NCI-H187 (cell line): ENCODE measurements at places on chromosomes 2 and 18.

GRCh38 chr2:60416221-60417008 lies 137.0 kb downstream of the BCL11A start:
- DNase-seq = no peak

- DNase-seq = no peak
These were observed 30.0 kb upstream of the ERMN start for GRCh38 chr2:157355618-157356017.

DNA sequence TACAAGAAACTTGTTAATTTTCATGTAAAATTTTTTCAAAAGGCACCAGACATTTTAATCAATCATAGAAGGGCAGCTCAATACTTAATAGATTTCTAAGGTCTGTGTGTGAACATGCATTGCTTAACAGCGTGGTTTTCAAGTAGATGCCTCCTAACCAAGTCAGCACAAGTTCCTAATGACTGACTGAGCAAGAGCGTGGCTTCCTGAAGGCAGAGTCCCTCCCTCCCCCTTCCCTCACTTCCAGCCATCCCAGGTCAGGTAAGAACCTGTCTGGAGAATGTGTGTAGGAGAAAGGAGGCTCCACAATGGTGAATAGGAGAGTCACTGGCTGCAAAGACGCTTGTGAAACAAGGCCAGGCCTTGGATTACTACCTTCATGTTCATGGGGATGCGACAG lies 33.5 kb upstream of the DAPL1 start:
- no peak for DNase-seq

DNA sequence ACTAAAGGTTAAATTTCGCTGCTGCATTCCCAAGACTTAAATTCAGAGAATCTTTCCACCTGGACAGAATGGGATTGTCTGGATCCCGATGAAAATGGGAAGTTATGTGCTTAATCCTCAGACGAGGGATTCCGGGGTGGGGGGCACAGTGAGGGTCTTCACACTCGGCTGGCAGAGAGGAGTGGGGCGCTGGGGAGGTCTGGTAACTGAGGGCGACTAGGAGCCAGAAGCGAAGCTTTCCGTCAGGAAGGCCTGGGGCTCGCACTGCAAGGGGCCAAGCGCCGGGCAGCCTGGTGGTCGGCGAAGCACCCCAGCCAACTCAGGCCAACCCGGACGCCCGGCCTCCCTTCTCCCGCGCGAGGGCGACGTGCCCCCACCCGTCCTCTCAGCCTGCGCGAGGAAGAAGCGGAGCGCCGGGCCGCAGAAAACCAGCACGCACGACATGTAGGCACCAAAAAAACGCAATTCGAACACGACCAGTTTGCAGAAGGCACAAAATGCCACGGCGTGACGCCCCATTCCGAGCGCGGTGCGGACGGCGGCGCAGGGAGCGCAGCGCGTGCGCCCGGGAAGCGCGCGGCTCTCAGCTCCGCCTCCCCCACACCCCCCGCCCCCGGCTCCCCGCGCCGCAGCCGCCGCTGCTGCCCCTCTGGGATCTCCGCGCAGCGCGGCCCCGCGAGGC lies 188.1 kb downstream of the ZEB2 start:
- DNase-seq = no peak

DNA sequence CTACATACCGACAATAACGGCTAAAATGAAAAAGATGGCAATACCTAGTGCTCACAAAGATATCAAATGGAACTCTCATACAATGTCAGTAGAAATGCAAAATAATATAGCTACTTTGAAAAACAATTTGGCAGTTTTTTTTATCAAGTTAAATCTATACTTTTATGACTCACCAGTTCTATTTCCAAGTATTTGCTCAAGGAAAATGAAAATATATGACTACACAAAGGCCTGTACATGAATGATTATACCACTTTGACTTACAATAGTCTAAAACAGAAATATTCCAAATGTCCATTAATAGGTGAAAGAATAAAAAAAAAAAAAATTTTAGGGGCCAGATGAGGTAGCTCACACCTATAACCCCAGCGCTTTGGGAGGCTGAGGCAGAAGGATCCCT lies 219.8 kb downstream of the ZRANB3 start:
- DNase-seq = no peak

DNA sequence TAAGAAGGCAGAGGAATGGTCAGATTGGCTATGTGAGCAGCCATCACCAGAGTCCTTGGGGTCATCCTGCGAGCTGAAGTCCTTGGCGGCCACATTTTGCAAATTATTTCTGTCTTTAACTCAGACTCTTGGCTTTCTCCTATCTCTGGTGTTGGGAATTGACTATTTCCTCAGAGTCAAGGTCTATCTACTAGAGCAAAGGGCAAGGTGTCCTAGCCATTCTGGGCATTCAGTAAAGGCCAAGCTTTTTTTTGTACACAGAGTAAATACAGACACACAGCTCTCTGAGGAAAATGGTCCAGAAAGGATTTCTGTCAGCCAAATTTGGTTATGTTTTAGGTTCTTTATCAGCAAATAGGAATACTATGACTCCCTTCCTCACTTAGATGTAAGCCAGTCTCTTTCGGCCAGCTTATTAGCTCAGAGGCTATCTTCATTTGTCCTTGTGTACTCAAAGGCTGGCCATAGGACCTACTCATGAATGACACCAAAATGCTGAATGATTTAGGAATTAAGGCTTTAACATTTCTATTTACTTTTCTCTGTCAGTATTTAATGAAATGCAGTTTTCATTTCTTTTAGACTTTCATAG lies 146.5 kb downstream of the CNTNAP5 start:
- no peak for DNase-seq

- no peak for DNase-seq
These were observed 19.4 kb downstream of the ZNF516 start for GRCh38 chr18:76475450-76476194.

DNA sequence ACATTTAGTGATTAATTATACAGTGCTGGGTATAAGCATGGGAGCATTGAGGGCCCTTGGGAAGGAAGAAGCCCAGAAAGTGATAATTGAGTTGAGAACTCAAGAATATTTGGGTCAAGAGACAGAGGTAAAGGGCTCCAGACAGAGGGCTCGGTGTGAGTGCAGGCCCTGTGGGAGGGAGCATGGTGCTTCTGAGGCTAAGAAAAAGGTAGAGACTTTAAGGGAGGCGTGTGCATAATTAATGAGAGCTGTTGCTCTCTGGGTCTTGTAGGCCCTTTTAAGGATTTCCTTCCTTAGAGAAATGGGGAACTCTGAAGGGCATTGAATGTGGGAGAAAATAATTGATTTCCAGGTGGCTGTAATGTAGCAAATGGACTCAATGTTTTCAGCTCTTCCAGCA lies 735.0 kb upstream of the POU3F3 start:
- DNase-seq = no peak

GRCh38 chr18:10705786-10706185 lies 180.0 kb downstream of the NAPG start:
- no peak for DNase-seq

DNA sequence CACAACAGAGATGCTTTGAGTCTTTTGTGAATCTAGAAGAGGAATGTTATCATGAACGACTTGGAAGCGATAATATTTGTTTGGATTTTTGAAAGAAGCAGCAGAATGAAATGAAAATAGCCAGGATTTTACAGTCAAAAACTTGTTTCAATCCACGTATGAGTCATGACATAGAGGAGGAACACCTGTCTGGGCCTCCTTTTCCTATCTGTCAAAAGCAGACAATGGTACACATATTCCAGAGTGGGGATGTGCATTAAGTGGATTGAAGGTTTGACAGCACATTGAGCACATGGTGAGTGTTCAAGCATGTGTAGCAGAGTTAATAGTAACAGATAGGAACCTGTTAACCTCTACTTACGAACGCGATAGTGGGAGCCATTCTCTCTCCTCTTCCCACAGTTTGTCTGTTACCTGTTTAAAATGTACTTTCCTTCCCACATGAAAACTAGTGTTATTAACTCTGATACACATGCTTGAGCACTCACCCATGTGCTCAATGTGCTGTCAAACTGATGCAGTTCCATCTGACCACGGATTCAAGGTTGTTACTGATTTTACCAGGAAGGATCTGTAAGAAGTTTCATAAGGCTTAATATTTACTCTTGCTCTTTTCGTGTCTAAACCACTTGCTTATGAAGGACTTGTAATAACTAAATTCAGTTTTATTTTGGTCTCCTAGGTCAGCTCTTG lies 863.4 kb upstream of the SOX11 start:
- DNase-seq = no peak

DNA sequence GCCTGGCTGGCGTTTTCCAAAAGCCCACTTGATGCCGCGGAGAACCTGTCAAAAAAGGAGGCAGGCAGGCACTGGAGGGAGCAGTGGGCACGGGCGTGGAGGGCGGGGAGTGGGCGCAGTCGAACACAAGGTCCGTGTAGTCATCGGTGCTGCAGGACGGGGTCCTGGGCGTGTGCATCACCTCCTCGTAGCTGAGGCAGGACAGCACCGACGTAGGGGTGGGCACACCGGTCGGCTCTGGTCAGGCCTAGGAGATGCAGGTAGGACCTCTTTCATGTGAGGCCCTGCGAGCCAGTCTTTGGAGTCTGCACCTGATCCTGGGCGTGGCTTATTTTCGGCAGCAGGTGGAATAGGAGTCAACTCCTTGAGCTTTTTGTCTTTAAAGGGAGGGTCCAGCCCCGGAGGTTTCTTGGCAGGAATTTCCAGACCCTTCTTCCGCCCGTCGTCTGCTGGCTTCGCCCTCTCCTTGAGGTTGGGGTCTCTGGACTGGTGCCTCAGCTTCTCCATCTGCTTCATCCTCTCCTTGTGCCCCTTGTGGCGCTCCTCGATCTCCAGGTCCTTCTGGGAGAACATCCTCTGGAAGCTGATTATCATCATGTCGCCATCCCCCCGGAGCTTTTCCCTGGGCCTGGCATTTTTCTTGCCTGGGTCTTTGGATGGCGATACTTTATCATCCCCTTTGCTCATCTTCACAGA lies 892.5 kb upstream of the LRRTM1 start:
- no peak for DNase-seq

DNA sequence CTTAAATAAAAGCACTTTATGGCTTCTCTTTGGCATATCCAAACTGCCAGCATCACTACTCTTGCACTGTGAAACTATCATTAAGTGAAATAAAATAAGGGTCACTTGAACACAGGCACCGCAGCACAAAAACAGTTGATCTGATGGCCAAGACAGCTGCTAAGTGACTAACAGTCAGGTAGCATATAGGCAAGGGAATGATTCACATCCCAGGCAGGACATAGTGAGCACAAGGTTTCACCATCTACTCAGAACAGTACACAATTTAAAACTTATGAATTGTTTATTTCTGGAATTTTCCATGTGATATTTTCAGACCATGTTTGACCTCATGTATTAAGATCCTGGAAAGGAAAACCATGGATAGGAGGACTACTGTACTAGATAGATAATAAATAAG lies 214.2 kb downstream of the MREG start:
- DNase-seq = no peak

GRCh38 chr2:134389381-134389780 lies 135.5 kb downstream of the MGAT5 start:
- no peak for DNase-seq

DNA sequence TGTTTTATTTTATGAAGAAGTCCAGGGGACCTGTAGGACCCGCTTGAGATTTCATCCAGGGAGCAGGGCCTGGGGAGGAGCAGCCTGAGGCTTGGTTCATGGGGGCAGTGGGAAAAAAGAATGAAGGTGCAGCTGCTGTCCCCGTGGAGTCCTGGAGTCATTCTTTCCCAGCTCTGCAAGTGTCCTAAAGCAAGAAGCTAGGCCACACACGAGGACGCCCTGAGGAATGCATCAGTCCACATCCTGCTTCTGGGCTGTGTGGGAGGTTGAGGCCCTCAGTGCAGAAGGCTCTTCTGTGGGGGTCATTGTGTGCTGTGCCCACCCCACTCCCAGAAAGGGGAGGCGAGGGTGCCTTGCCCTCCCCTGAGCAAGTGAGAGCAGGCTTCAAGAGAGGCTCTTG lies 179.9 kb upstream of the HS6ST1 start:
- no peak for DNase-seq

DNA sequence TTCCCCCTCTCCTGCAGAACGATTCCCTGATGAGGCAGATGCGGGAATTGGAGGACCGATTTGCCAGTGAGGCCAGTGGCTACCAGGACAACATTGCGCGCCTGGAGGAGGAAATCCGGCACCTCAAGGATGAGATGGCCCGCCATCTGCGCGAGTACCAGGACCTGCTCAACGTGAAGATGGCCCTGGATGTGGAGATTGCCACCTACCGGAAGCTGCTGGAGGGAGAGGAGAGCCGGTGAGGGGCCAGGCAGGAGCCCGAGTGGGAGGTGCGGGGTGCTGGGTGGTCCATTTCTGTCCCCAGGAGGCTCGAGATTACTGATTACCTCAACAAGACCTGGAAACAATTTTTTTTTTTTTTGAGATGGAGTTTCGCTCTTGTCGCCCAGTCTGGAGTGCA lies 3.1 kb downstream of the DES start:
- no peak for DNase-seq

- no peak for DNase-seq
These were observed 13.1 kb upstream of the CETN1 start for GRCh38 chr18:567122-567521.

DNA sequence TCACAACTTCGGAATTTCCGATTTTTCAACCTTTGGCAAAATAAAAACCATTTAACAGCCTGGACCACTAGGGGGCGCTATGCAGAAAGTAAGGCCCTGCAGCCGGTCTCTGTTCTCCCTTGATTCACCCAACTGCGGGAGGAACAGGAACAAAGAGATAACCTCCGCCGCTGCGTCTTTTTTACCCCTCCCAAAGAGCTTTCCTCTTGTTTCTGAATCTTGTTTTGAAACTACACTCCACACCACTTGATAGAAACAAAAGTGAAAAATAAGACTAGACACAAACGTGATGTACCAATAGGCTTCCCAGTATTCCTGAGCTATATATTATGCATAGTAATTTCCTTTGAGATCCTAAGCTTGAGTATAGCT lies 231.2 kb downstream of the MYO3B start:
- DNase-seq = peak; percentile 5

- no peak for DNase-seq
These were observed 27.6 kb downstream of the INPP5D start for GRCh38 chr2:233087713-233088112.

DNA sequence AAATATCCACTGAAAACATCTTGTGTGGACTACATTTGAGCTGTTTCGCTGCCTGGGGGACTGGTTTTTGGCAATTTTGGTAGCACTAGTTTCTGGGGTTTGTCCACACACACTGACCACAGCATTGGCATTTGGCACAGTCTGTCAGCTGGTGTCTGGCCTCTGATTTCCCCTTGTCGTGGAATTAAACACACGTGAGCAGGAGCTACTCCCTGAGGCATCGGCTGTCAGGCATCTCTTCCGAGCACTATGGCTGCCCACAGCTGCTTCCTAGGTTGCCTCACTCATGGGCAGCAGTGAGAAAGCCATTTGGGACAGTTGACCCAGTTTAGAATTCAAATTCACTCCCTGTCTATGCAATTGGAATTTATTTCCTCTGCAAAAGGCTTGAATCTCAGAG lies 46.8 kb upstream of the FZD5 start:
- no peak for DNase-seq

DNA sequence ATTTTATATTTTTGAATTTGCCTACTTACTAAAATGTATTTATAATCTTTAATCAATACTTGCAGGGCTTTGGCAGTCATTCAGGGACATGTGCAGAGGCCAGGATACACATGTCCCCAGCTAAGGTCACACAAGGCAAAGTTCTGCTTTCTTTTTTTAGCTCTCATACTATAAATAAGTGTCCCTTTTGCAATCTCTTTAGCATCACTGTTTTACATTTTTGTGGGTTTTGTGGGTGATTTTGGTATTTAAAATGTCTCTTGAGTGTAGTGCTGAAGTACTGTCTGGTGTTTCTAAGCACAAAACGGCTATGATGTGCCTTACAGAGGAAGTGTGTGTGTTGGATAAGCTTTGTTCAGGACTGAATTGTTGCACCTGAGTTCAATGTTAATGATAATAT lies 309.0 kb upstream of the GULP1 start:
- no peak for DNase-seq

- no peak for DNase-seq
These were observed 7.8 kb upstream of the ANXA4 start for GRCh38 chr2:69734035-69734611.
